ENCODE measurements at places on chromosomes 1 and 21. TPM values are rescaled to one million over a fixed set of nuclear protein-coding genes. Genes with fewer than 3 reads are reported as not detected.
A peak's percentile ranks its signal among the peaks of the same experiment; 100 is the strongest.

TSSK3 gene
- 0.58 TPM for total RNA-seq

TMCC2 gene
- total RNA-seq: 5.0 TPM

CXADR gene
- total RNA-seq: 22.1 TPM

FAM76A gene
- total RNA-seq: 4.6 TPM

ARHGAP30 gene
- 0.07 TPM for total RNA-seq

MX2 gene
- total RNA-seq: 0.12 TPM

MXRA8 gene
- total RNA-seq: 137 TPM

ADGRL4 gene
- total RNA-seq: 14.6 TPM

BARHL2 gene
- not detected for total RNA-seq

TMEM63A gene
- total RNA-seq: 19.5 TPM

DNA sequence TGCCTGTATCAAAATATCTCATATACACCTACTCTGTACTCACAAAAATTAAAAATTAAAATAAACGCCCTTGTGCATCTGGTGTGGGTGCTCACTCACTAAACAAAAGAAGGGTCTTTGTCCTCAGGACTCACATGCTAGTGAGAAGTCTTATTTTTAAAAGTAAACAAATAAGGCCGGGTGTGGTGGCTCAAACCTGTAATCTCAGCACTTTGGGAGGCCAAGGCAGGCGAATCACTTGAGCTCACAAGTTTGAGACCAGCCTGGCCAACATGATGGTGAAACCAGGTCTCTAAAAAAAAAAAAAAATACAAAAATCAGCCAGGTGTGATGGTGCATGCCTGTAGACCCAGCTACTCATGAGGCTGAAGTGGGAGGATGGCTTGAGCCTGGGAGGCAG lies 51.5 kb downstream of the BCAR3 start:
- DNase-seq: no peak

DNA sequence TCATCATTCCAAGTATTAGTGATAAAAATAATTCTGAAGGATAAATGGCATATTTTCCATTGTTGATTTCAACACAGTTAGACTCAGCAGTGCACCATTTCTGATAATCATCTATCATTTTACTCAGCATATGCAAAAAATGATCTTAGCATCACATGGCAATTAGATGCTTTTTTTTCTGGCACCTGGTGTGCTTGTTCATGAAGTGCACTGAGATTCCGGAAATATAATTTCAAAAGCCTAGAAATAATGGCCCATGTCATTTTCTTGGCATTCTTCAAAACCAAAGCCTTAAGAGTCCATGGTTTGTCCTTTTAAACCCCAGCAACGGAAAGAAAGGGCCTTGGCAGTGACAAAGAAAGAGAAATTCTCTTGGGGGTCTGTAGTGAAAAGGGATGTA lies 278.8 kb downstream of the KIF26B start:
- no peak for DNase-seq

GRCh38 chr1:17735348-17735747 lies 19.8 kb upstream of the ACTL8 start:
- no peak for DNase-seq

GRCh38 chr1:172670316-172670715 lies 11.4 kb downstream of the FASLG start:
- DNase-seq: no peak

DNA sequence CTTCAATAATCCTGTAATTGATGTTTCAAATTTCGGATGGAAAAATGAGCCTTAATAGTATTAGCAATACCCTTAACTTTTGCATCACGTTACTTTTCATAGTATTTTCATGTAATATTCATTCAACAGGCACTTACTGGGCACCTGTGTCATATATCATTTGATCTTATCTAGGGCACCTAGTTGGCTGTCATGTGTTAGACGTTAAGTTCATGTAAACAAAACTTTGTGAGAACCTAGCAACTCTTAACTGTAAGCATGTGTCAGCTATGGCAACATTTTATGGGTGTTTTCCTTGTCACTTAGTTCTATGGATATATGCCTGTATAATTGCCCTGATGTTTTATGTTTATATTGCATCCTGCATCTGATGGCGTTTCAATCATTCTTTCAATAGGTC lies 777 bp downstream of the LAMC2 start:
- no peak for DNase-seq

DNA sequence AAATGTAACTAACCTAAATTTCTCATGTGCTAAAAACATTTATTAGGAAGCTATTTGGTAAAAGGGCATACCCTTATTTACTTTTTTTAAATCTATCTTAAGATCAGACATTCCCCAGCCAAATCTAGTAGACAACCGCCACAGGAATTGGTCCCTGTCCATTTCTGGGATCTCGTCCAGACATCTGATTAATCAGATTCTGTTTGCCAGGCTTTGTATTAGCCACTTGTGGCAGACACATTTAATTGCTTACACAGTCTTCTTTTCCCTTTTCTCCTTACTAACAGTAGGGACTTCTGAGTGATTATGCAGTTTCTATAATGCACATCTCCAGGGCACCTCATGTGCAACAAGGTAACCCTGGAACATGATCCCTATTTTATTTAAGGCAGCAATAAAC lies 449.0 kb upstream of the RGS18 start:
- DNase-seq: no peak

GRCh38 chr21:35367553-35367952 lies 318.5 kb upstream of the RUNX1 start:
- DNase-seq: no peak

GRCh38 chr1:224524679-224525078 lies 90.1 kb upstream of the WDR26 start:
- no peak for DNase-seq

DNA sequence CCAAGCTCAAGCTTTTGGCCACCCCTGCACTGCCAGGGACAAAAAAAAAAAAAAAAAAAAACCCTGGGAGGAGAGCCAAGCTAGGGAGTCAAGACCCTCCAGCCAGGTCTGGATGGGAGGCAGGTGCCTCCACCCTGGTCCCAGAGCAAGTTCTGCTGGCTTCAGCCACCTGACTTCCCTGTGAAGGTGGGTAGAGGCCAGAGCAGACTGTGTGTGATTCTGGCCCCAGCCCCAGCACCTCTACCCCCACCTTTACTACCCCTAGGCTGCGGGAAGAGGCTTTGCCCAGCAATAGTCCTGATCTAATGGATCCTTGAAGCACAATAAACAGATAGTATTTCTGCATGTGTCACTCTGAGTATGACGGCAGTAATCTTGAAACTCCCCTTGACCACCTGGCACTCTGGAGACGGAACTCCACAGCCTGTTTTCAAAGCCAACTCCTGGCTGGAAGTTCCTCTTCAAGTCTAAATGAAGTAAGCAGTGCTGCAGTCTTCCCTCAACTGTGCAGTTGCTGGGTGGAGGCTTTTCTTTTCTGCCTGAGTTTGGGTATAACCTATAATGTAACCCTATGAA lies 9.8 kb downstream of the PDZK1IP1 start:
- DNase-seq: no peak

DNA sequence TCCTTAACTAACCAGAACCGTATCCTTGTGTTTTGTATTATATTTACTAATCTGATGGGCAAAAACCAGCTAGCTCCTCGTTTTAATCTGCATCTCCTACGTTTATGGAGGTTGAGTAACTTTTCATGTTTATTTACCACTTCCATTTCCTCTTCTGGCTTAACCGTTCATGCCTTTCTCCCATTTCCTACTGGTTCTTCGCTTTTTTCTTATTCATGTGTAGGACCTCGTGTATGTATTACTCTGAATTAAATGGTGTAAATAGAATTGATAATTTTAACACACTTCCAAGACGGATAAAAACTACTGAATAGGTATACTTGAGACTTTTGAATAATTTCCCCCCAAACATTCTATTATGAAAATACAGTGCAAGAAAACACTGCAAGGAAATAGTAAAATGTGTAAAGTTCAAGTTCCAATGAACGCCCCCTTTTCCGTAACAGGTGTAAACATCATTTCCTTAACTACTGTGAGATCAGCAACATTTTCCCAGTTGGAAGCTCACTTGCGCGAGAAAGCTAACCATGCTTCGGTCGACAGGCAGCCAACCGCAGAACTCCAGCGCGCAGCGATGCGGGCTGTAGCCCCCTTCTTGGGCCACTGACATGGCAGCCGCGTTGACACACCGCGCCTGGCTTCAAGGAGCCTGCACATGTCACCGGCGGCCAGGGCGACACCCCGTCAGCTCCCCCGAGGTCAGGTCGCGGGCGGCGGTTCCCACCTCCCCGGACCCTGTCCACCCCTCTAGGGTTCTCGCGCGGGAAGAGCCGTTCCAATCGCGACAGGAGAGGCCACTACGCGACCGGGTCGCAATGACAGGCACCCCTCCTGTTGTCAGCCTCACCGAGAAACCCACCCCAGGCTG lies 816 bp downstream of the EDEM3 start:
- DNase-seq: peak; percentile 18

DNA sequence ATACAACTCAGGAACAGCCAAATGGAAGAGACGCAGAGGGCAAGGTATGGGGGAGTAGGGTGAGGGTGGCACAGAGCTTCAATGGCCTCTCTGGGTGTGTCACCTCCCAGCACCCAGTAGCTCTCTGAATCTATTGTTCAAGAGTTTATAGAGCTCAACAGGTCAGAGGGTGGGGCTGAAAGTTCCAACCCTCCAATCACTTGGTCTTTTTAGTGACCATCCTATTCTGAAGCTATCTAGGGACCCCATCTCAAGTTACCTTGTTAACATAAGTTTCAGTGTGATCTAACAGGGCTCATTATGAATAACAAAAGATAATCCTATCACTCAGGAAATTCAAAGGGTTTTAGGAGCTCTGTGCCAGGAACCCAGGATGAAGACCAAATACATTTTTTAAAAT lies 31.2 kb upstream of the ZNF697 start:
- no peak for DNase-seq

DNA sequence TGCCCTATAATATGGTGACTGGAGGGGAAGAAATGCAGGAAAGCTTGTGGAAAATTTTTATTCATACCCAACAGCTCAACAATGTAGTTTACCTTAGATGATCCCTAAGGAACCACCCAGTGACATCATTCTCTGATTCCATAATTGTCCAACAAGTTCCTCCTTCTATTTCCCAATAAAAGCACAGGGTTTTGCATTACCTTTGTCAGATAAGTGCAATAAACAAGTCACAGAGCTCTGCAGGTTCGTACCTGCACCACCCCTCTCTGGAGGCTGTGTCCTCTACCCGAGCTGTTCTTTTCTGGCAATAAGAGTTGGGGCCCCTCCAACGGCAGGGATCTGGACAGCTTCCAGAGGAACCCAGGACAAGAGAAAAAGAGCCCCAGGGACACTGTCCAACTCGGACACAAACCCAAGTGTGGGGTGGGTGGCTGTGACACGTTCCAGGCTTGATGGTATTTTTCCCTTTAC lies 38.8 kb downstream of the RCAN1 start:
- no peak for DNase-seq

- DNase-seq: no peak
Measured at GRCh38 chr1:43511394-43511793, 19.3 kb upstream of the PTPRF start.

GRCh38 chr1:160421881-160422280 lies 21.5 kb downstream of the VANGL2 start:
- no peak for DNase-seq

DNA sequence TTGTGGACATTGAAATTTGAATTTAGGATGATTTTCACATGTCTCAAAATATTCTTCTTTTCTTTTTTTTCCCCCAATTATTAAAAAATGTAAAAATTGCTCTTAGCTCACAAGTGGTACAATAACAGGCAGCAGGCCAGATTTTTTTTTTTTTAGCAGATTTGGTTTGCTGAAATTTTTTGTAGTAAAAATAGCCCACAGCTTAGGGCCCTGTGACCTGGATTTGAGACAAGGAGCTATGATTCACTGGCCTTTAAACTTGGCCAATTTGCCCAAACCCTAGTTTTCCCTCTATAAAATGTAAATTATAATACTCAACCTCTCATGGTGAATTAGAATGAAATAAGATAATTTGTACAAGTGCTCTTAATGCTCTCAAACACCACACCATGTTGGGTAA lies 253.8 kb downstream of the DYRK1A start:
- no peak for DNase-seq

DNA sequence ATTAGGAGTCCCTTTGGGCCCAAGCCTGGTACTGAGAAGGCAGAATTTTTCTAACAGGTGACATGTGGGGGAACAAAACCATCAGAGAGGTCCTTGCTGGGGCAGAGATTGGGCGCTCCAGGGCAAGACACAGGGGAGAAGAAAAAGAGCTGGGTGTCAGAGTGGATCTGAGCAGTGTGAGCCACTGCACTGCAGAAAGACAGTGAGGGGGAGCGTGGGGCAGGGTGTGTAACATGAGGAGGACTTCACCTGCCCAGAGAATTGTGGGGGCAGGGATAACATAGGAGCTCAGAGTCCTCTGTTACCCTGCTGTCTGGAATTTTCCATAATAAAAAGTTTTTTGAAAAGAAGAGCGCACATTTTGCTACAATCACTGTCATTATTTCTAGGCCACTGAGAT lies 25.5 kb upstream of the CSF3R start:
- no peak for DNase-seq

DNA sequence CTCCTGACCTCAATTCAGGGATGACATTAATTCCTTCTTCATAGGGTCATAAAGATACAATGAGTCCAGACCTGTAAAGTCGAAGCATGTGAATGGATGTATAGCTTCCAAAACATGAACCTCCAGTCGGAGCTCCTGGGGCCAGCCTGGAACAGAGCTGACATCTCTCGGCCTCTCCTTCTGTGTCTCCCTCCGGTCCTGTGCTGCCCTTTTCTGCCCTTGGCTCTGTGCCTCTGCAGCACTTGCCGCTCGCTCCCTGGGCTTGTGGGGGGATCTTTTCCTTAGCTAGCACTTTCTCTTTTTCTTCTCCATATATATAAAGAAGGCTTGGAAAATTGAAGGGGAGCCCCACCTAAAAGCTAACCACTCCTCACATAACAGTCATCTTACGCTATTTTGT lies 42.5 kb downstream of the TMCC2 start:
- no peak for DNase-seq

- DNase-seq: no peak
Measured at GRCh38 chr1:200258447-200259375, 151.1 kb downstream of the ZNF281 start.

- DNase-seq: no peak
Measured at GRCh38 chr1:181062836-181063428, 25.6 kb upstream of the IER5 start.

DNA sequence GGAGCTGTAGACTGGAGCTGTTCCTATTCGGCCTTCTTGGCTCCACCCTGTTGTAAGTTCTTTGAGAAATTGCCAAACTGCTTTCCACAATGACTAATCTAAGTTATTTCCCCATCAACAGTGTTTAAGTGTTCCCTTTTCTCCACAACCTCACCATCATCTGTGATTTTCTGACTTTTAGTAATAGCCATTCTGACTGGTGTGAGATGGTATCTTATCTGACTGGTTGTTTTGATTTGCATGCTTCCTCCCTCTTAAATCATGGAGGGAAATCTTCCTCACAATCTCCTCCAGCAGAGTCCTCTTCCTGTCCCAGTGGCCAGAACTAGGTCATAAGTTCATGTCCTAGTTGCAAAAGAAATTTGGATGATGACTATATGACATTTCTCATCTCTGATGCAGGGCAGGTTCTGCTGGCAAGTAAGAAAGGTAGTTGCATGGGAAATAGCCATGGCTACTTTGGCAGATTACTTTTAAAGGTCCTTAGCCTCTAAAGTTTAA lies 294.0 kb downstream of the LRRC40 start:
- DNase-seq: no peak

GRCh38 chr1:102852613-102853012 lies 255.7 kb downstream of the COL11A1 start:
- DNase-seq: no peak

All from epithelial cell of proximal tubule (primary cell).